ENCODE measurements at places on chromosomes 4 and X.

DNA sequence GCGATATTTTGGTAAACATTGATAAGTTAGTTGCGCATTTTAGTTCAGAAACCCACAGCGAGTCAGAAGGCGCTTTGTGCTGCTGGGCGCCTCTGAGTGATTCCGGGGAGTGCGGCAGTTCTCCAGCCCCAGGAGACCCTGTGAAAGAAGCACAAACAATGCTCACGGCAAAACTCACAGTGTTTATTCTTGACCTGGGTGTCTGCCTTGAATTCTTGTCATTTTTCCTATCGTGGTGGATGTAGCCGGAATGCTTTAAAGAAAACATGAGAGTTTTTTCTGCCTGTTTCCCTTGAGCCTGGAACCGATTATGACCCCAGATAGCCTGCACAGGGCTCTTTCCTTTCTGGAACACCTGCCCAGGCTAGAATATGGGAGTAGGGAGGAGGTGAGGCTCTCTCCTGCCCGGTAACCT, 6.7 kb downstream of the TBL1X start:
- no peak for DNase-seq

DNA sequence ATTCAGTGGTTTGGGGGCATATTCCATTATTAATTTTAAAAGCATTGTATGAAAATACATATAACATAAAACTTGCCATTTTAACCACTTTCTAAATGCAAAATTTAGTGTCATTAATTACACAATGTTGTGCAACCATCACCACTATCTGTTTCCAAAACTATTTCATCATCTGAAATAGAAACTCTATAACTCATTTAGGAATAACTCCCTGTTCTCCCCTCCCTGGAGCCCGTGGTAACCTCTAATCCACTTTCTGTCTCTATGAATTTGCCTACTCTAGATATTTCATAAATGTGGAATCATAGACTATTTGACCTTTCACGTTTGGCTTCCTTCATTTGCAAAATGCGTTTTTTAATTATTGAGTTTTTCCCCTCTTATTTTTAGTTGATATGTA, 101.4 kb upstream of the GPC4 start:
- DNase-seq = no peak

DNA sequence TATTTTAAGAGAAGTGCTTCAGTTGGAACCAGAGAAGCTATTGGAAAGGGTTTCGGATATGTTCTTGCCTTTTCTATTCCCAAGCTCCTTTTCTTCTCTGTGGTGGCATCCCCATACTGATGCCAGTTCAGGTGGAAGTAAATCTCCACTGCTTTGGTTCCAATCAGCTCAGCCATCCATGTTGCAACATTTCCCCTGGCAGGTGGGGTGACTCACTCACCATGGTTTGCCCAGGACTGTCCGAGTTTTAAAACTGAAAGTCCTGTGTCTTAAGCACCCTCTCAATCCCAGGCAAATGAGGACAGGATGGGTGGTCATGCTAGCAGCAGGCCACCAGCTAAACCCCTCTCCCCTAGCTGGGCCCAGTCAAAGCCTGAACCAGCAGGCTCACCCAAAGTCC, 15.1 kb downstream of the RAI2 start:
- no peak for DNase-seq

DNA sequence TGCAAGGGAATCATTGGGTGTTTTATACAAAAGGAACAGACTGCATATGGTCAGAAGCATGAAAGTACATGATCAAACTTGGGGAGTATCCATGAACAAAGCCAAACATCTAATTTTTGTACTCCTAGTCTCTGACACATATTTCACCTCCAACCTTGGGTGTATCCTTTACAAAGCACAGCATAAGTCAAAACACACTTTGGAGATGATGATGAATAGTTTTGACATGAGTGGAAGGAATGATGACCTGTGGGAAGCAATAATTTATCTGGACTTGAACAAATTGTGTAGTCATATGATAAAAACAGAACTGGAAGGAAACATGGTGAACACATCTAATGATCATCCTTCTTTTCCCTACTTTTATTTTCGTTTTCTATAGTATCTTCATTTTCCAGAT, 108.7 kb upstream of the PLS3 start:
- DNase-seq = no peak

DNA sequence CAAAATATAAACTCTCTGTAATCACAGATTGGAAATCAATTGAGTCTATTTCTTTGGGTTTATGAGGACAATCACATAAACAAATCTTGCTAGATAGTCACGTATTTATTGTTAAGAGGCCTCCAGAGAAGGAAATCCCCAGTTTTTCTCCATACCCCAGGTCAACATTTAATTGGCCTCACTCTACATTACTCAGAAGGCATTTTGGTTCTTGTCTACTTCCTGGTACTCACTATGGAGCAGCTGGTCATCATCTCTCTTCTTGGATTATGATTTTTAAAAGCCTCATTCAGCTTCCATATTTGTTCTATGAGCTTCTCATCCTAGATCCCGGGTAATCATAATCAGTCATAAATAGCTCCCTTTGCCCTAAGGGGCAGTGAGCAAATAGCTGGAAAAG, 81.6 kb upstream of the LNX1 start:
- DNase-seq = no peak

GRCh38 chrX:138723301-138723700, 11.8 kb upstream of the FGF13 start:
- DNase-seq = no peak

- no peak for DNase-seq
These were observed 24.7 kb upstream of the PSAPL1 start for GRCh38 chr4:7459471-7459870.

DNA sequence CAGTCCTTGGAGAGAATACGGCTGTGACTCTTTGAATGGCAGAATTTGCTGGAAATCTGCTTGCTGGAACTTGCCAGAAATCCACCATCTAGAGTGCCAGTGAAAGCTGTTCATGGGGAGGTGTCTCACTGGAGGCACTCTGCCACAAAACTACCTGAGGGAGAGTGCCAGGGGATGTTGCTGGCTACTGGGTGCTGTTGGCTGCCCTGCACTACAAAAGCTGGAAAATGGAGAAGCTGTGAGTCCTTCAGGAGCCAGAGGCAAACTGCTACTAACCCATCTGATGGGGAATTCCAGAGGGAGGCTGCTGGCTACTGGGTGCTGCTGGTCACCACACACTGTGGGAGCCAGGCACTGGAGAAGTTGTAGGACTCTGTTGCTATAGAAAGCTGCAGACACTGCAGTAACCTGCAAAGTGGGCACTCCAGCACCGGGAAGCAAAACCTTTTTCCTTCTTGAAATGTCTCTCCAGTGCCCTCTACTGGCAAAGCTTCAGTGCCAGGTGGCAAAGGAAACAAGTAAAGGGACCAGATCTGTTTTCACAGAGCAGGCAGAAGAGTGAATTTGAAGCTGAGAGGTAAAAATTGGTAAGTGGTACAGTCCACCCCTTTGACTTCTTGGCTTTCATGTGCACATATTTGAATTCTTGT, 47.8 kb upstream of the HSD17B10 start:
- no peak for DNase-seq

DNA sequence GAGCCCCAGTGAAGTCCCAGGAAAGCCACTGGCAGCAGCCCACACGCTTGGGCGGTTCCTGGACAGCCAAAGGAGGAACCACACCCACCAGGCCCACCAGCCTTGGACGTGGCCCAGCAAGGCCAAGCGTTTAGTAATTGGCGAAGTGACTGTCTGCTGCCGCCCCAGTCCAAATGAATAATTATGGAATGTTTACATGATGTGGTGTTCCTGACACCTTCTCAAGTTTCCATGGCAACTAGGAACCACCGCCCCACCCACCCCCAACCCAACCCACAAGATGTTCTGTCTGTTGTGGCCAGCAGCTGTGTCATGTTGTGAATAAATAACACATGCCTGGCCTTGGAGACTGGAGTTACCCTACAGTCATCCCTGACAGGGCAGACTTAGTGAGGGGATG, 22.3 kb downstream of the APLN start:
- no peak for DNase-seq

Data from activated CD8-positive, alpha-beta memory T cell treated with anti-CD3 and anti-CD28 coated beads for 1 hour (primary cell).